ENCODE measurements at places on chromosomes 6 and 20.

DNA sequence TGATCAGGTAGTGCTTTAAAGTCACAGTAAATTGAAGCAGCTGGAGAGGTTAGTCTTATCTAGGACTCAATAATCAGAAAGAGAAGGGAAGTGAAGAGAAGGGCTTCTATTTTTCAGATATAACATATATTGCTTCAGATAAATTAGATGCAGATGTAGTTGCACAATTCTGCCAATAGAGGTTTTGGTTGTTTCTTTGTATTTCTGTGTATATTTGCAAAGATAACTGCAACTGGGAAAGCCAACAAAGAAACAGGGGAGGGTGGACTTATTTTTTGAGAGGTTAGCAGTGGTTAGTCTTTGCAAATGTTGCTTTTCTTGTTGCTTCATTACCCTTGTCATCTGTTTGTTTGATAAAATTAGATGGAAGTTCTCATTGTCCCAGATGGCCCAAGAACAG, 106.6 kb downstream of the ADGRG6 start:
- no peak for DNase-seq

DNA sequence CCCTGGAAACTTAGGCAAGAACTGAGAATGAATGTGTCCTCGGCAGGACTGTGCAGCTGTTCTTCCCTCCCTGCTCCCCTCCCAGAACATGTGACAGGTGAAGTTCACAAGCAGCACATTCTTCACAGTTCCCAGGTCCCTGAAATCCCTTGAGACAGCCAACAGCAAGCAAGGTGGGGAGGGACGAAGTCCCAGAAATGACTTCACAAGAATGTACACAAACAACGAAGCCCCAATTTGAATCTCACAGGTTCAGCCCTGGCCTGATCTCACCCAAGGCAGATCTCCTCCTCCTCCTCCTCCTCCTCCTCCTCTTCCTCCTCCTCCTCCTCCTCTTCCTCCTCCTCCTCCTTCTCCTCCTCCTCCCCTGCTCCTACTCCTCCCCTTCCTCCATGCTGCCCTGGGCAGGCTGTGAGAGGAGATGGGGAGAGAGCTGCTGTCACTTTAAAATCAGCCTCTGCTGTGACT, 32.4 kb downstream of the WRNIP1 start:
- DNase-seq = no peak

DNA sequence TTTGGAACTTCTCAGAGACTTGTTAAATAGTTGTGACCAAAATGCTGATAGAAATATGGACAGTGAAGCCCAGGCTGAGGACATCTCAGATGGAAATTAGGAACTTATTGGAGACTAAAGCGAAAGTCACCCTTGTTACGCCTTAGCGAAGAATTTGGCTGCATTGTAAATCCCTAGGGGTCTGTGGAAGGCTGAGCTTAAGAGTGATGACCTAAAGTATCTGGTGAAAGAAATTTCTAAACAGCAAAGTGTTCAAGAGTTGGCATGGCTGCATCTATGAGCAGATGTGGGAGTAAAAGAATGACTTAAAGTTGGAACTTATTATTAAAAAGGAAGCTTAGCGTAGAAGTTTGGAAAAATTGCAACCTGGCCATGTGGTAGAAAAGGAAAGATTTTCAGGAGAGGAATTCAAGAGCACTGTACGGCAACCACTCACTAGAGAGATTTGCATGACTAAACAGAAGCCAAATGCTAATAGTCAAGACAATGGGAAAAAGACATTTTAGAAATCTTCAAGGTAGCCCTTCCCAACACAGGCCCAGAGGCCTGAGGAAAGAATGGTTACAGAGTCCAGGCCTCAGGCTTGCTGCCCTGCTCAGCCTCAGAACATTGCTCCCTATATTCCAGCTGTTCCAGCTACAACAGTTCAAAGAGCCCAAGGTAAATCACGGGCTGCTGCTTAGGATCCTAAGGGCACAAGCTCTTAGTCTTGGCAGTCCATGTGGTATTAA, 61.6 kb upstream of the TNFRSF21 start:
- no peak for DNase-seq

DNA sequence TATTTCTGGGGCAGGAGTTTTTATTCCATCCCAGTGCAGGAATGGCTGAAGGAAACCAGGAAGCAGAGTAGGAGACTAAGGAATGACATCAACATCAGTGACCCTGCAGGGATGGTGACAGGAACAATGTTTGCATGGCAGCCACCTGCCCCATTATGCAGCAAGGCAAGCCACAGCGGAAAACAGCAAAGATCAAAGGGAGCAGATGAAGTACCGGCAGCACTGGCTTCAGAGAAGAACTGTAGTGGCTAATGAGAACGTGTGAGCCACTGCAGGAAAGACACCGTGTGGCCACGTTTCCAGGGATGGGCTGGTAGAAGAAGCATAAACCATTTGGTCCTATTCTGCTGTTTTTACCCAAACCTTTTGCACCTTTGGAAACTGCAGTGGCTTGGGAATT, 52.9 kb upstream of the TAB2 start:
- DNase-seq = peak; percentile 14

DNA sequence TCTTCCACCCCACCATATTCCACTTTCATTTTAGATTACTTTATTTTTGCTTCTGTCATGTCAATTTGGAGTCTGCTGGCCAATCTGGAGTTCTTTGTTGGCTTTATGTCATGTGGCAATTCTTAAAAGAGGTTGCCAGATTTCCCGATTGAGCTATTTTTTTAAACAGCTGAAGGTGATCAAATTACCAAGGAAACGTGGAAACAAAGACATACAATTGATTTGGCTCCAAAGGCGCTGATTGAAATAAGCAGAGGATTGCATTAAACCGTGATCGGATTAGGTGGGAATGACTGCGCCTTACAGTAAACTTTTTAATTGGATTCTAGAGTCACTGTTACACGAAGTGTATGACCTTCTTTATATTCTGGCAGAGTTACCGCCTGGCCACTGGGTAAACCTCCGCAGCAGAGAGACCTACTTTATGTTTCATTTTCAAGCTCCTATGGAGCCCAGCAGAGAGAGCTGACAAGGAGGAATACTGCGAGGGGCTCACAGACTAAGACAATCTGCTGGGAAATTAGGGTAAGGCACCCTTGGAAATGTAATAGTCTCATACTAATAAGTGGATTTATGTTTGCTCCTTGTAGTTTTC, 37.9 kb downstream of the SIM1 start:
- no peak for DNase-seq

GRCh38 chr6:99318566-99318965, 30.9 kb downstream of the FAXC start:
- DNase-seq = no peak

- no peak for DNase-seq
These were observed 43.1 kb downstream of the CD109 start for GRCh38 chr6:73739096-73739495.

DNA sequence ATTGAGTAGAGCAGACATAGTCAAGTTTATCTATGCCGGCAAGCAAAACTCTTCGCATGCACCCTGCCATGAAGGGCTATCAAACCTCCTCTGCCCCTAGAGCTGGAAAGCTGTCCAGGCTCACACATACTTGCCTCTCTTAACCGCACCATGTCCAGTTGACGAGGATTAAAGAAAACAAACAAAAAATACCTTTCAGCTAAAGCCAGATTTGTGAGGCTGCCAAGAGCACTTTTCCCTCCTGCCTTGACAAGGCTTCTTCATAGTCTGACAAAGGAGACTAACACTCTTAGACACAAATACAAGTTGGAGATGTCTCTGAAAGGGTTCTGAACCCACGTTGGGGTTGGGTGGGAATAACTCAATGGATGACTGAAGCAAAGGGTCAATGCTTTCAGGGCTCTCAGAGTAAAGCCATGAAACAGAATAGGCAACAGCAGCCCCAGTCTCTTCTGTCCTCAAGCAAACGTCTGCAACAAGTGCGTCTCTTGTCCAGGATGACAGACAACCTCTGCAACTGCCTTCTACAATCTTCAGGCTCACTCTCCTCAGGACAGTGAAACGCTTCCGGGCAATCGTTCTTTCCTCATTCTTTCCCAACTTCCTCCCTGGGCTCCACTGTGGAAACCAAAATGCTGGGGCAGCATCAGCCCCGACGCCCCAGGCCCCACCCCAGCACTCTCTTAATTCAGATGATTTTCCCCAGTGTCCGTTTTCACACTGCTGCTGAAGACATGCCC, 57.8 kb downstream of the AGPAT4 start:
- no peak for DNase-seq

- DNase-seq = no peak
These were observed 41.9 kb upstream of the HBS1L start for GRCh38 chr6:135096403-135097130.
